CD4-positive, alpha-beta T cell treated with Interleukin-6 at 100 ng/mL for 8 hours (primary cell): ENCODE measurements at places on chromosomes 12 and 14.

DNA sequence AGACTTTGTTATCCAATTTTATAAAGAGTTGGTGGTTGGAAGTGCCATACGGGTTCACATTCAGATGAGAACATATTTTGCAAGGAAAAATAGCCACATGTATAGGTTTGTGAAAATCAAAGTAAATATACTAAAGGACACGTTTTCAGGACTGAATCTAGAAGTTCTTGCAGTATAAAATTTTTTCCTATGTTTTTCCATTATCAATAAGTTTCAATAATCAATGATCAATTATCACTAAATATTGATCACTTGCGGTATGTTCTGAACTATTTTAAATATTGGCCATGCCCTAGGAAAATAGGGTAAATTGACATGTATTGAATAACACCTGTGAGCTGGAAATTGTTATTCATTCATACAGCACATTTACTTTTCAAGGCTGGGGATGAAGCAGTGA lies 25.9 kb downstream of the ALG10B start:
- no peak for DNase-seq

- DNase-seq, result no peak
Measured at GRCh38 chr14:65344011-65344410, 68.5 kb upstream of the FUT8 start.

- DNase-seq, result no peak
Measured at GRCh38 chr12:122085591-122085990, 7.0 kb downstream of the MLXIP start.

DNA sequence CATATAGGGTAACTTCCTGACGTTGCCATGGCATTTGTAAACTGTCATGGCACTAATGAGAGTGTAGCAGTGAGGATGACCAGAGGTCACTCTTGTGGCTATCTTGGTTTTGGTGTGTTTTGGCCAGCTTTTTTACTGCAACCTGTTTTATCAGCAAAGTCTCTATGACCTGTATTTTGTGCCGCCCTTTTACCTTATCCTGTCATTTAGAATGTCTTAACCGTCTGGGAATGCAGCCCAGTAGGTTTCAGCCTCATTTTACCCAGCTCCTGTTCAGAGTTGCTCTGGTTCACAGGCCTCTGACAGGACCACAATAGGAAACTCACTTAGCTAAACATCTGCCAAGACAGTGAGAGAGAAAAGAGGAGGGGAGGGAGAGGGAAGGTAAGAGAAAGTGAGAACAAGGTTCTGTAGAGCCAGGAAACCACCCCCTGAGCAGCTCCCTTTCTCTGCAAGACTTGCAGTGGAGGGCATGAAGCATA lies 64.8 kb upstream of the PLEKHG3 start:
- no peak for DNase-seq

DNA sequence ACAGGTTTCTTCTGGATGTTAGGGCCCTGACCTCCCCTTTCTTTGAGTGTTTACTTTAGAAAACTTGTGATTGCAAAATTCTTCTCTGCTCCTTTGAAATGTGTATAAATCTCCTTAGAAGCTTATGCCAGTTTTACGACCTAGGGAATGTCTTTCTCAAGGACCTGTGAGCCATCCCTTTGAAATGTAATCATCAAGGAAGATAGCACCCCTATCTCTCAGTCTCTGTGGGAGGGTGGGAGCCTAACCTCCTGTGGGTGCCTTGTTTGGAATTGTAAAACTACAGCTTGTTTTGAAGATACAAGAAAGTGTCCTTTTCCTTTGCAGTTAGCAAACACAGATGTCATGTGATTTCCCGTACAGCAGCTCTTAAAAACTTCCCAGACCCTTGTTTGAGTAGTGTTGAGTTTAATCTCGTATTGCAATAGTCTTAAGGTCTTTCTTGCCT lies 3.3 kb downstream of the OR10AD1 start:
- peak; percentile 50 for DNase-seq

- peak; percentile 12 for DNase-seq
Measured at GRCh38 chr14:89959853-89960445, 4.2 kb downstream of the TDP1 start.

GRCh38 chr12:22190-22529 lies 44.4 kb upstream of the IQSEC3 start:
- no peak for DNase-seq
